Activated naive CD4-positive, alpha-beta T cell (primary cell): ENCODE measurements at places on chromosomes 2 and 18.

DNA sequence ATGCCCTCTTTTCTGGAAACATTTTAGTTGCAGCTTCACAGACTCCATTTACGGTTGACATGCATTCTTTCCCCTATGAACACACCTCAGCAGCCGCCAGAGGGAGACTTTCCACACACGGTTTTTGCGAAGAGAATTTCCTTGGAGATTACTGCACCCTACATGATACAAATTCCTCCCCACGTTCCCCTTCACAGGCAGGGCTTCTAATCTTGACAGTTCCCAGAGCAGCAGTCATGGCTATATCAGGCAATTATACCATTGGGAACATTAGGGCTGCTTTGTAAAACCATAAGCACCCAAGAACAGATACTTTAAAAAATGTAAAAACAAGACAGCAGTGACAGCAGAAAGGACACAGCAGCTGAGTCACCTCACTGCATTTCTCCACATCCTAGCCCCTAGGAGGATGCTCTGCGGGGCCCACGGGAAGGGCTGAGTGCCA, 253.8 kb downstream of the TGIF1 start:
- no peak for DNase-seq

DNA sequence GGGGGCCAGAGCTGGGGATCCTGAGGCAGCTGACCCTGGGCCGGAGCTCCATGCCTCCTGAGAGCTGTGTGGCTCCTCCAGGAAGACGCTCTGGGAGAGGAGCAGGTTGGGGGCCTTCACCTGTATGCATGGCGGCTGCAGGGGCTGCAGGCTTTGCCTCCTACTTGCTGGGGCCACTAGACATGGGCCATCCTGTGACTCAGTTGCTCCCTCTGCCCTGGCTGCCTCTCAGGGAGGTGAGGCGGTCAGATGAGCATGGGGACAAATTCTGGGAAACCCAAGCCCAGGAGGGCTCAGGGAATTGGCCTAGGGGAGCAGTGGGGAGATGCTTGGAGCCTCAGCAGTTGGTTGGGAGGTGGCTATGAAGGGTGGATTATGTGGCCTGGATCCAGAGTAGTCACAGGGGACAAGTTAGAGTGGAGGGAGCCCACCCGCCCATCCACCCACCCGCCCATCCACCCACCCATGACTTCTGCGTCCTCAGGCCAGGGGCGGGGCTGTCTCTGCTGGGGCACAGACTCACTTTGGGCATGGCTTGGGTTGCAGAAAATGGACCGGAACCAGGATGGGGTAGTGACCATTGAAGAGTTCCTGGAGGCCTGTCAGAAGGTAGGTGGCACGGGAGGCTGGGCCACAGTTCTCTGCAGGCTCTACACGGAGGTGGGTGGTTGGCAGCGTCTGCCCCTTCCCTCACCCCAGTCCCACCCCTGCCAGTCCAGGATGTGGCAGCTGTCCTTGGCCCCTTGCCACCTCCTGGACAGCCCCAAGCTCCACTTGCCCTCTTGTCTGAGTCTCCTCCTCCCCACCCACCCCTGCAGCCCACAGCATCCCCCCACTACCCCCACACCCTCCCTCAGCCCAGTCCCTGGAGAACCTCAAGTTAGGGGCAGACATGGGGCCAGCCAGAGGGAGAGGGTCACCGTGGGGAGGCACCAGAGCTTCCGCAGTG, 19.5 kb upstream of the FAHD2A start:
- DNase-seq = no peak

- no peak for DNase-seq
Measured at GRCh38 chr18:48679236-48679635, 140.4 kb downstream of the CTIF start.

GRCh38 chr2:154537024-154537423, 161.5 kb upstream of the KCNJ3 start:
- no peak for DNase-seq

DNA sequence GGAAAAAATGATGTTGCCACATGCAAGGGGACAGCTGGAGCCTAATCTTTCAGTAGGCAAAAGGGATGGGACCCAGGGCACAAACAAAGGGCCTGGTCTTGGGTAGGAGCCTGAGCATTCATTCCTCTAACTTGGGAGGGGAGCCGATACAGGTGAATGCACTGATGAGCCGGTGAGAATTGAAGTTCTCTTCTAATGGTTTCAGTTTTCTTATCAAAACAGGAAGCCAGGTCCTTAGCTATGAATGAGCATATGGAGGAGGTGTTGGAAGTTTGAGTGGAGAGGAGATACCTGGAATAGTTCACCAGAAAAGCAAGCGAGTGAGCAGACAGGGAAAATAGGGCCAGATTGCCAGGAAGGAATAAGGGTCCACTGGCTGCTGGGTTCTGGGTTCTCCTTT, 10.1 kb downstream of the DPP4 start:
- no peak for DNase-seq

DNA sequence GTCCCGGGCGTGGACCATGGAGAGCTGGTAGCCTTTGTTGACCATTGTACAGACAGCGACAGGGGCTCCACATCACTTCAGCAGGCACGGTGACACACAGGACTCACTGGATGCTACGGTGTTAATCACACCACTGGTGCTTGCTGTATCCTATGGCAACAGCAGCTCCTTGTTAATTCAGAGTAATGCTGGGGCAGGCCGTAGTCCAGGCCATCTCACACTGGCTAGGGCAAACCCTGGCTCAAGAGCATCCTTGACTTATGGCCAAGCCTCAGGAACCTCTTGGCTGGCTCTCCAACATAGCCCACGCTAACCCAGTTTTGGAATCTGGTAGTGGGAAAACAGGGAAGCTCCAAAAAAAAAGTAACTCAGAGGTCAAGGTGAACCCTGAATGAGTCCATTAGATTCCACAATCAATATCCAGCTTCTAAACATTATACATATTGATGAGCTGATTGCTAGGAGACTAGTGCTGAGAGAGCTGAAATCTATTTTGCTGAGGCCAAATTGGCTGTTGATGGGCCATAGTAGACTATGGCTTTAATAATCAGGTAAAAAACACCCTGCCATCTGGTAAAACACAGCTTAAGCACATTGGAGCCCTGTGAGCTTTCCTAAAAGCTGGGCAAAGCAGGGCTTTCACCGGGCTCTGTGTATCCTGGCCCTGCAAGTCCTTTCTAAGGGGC, 253.6 kb downstream of the PRKCE start:
- no peak for DNase-seq

DNA sequence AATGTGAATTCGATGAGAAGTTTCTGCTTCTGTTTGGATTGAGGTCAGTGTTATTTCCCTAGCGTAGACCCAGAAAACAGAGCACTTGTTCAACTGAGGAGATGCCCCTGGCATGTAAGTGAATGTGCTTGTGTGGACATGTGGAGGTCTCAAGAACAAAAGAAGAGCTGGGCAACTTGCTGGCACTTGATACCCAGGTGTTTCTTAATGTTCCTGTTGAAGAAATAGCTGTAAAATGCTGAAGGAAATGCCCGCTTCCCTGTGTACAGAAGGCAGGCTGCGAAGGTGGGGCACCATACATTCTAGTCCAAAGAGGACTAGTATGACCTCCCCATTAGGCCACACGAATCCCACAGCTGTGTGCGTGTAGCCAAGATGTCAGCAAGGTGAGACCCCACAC, 9.8 kb upstream of the LBH start:
- DNase-seq = no peak

- DNase-seq = no peak
Measured at GRCh38 chr2:219385958-219386520, 1.7 kb downstream of the DNPEP start.

GRCh38 chr2:32806857-32807256, 139.9 kb upstream of the LTBP1 start:
- DNase-seq = no peak

- no peak for DNase-seq
Measured at GRCh38 chr2:178589335-178589734, 109.1 kb downstream of the PLEKHA3 start.

- no peak for DNase-seq
Measured at GRCh38 chr18:68033466-68033865, 516.9 kb upstream of the DSEL start.
